PC-9 (cell line): ENCODE measurements at places on chromosomes 13 and 19. TPM values are rescaled to one million over a fixed set of nuclear protein-coding genes. Genes with fewer than 3 reads are reported as not detected.
A peak's percentile ranks its signal among the peaks of the same experiment; 100 is the strongest.

The ARHGAP33 gene
- 17.4 and 21.3 TPM in 2 replicates for total RNA-seq

The LNX2 gene
- 7.0 and 7.1 TPM in 2 replicates for total RNA-seq

DNA sequence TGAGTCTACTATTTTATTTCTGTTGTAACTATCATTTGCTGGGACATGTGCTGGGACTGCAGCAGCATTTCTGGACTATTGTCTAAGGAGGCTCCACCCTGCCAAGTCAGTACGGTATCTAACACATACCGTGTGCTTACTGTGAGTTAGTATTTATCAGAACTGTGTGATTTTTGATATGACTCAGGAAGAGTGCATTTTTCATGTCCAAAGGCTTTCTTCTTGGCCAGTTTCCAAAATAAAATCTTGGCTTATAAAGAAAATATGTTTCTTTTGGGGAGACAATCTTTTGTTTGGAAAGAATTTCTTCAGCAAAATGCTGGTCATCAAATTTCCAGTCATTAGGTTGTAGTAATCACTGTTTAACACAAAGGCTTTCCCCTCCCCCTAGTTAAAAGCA is 11.6 kb downstream of the PARP4 start:
- H3K4me3 ChIP-seq, result no peak overlapping the region
- H3K36me3 ChIP-seq, result peaks cover 52% of the 10 kb centered on the region
- no peaks in the 10 kb centered on the region for H3K27me3 ChIP-seq
- H3K4me1 ChIP-seq, result peaks cover 78% of the 10 kb centered on the region

DNA sequence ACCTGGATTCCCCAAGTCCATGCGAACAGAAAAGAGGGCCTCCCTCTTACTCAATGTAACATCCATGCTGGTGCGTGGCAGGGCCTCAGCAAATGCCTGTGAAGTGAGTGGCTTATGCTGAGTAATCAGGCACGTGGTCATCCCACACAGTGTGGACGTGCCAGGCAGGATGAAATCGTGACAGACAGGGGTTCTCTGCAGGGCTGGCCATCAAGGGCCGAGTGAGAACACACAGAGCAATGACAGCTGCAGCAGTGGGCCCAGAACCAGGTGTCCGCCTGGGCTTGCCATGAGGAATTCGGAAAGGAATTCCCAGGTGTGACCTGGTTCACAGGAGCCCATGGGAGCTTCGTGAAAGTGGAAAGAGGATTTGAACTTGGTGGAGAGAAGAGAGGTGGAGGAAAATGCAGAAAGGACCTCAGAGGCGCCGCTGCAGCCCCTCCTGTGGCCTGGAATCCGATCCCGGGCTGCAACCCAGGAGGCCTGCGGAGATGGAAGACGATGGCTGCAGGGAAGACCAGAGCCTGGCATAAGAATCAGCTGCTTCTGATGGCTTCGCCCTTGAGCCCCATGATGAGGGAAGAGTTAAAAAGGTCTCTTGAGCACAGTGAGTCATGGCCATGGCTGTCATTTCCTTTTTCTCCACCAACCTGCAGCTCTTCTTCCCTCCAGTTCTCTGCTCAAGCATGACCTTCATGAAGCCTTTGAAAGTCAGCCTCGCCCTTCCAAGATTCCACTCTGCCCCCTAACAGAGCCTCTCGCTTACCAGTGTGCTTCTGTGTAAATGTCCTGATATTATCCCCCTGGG is 34.6 kb upstream of the SOX1 start:
- no peaks in the 10 kb centered on the region for H3K36me3 ChIP-seq
- DNase-seq, result no peak
- no peak overlapping the region for H3K4me3 ChIP-seq
- no peaks in the 10 kb centered on the region for H3K4me1 ChIP-seq
- no peak overlapping the region for H3K27ac ChIP-seq
- H3K27me3 ChIP-seq, result peaks cover 91% of the 10 kb centered on the region

- H3K4me1 ChIP-seq, result peaks cover 37% of the 10 kb centered on the region
- H3K27me3 ChIP-seq, result no peaks in the 10 kb centered on the region
- no peaks in the 10 kb centered on the region for H3K36me3 ChIP-seq
- H3K4me3 ChIP-seq, result peak overlapping the region; percentile 42; the same call in 1 of the 2 replicates
- peak overlapping the region; percentile 71 for H3K27ac ChIP-seq
- no peak for DNase-seq
These were observed 28.6 kb upstream of the SCEL start for GRCh38 chr13:77506874-77507273.

DNA sequence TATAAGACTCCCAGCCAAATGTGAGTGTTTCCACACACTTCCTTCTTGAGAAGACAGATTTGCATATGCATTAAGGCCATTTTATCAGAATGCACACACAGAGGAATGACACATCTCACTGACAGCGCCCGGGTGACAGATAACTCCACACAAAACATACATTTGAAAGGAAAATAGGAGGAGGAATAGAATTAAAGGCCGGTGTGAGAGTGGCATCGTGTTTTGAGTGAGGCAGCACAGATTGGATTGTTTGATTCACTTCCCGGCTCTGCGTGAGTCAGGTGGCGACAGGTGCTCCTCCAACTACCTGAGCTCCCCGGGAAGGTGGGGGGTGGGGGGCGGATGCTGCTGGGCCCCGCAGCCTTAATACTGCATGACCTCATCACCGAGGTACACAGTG is 429.0 kb downstream of the TSHZ3 start:
- no peak overlapping the region for H3K27ac ChIP-seq
- H3K27me3 ChIP-seq, result peaks cover 29% of the 10 kb centered on the region
- no peak for DNase-seq

DNA sequence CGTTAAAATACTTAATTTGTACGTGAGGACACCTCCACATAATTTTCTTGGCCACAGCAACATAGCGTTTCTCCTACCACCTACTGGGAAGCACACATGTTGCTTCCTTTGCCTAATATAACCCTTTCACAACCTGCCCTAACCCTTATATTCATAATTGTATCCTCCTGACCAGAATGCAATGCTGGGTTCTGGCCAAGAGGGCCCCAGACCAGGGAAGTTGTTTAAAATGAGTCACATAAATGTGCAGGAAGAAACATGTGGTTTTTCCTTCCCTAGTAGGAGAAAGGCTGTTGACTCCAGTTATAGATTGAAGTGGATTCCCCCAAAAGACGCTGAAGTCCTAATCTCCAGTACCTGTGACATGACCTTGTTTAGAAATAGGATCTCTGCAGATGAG is 187.3 kb downstream of the NUFIP1 start:
- H3K27ac ChIP-seq, result peak overlapping the region; percentile 40
- peaks cover 19% of the 10 kb centered on the region for H3K4me1 ChIP-seq
- no peak overlapping the region for H3K4me3 ChIP-seq
- H3K36me3 ChIP-seq, result no peaks in the 10 kb centered on the region
